ENCODE measurements at places on chromosomes 11 and 22. TPM values are rescaled to one million over a fixed set of nuclear protein-coding genes. Genes with fewer than 3 reads are reported as not detected.

GRCh38 chr22:27541836-27542235 is 259.7 kb downstream of the MN1 start:
- DNase-seq, result no peak

CNTF gene
- 2.7 TPM for total RNA-seq

DNA sequence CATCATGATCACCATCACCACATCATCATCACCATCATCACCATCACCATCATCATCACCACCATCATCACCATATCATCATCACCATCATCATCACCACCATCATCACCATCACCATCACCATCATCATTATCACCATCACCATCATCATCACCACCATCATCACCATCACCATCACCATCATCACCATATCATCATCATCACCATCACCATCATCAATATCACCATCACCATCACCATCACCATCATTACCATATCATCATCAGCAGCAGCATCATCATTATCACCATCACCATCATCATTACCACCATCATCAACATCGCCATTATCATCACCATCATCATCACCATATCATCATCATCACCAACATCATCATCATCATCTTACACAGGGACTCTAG is 351.1 kb downstream of the MIAT start:
- no peak for DNase-seq

NCR3LG1 gene
- total RNA-seq, result 1.3 TPM

DNA sequence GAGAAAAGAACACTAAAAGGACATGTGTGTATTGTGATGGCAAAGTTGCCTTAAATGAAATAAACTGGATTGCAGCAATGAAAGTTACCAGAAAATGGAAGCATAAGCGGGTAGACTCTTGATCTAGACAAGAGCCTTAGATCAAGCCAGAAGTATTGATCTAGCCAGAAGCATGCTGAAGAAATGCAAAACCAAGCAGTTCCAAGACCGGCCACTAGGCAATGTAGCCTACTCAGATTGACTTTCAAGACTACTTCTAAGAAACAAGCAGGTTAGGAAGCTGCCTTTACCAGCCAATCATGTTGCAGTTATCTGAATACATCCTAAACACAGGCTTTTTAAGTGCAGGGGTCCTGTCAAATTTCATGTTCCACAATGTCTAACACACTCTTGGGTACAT is 54.6 kb downstream of the KCNA4 start:
- DNase-seq, result no peak

GRCh38 chr11:106409222-106409621 is 331.8 kb downstream of the AASDHPPT start:
- no peak for DNase-seq
